Mesenchymal stem cell (in vitro differentiated cells and primary cell): ENCODE measurements at places on chromosomes 11 and 22.

GRCh38 chr11:4433856-4434255 is 15.2 kb upstream of the OR52K2 start:
- no peak for DNase-seq

GRCh38 chr11:12864316-12865156 is 144.6 kb upstream of the RASSF10 start:
- peak; percentile 98 for DNase-seq

- DNase-seq = peak; percentile 77
Observed at GRCh38 chr11:69088676-69089146, 40.0 kb downstream of the TPCN2 start.

DNA sequence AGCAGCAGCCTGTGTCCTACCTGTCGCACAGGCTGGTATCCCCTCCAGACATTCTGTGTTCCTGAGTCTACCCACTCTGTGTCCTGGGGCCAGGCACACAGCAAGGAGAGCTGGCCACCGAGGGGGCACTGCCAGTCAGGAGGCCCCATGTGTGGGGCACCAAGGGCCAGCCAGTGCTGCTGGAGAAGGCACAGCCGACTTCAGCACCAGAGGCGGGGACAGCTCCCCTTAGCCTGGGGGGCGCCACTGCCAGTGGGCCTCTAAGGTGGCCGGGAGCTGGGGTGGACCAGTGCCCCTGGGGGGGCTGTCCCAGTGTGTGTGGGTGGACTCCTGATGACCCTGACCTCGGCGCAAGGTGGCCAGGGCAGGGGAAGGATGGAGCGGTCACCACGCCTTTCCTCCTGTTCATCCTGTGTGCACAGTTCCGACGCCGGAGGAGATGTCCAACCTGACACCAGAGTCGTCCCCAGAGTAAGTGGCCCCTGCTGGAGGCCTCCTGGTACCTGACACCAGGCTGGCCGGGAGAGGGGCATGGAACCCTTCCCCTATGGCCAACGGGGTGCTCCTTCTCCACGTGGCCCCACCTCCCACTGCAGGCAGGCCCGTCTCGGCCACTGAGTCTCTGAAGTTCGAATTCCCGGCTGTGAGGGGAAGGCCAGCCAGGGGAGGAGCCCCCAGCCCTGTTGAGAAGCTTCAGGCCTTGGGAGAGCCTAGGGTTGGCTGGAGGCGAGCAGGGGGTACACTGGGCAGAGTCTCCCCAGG is 35.4 kb downstream of the MOB2 start:
- DNase-seq = no peak

DNA sequence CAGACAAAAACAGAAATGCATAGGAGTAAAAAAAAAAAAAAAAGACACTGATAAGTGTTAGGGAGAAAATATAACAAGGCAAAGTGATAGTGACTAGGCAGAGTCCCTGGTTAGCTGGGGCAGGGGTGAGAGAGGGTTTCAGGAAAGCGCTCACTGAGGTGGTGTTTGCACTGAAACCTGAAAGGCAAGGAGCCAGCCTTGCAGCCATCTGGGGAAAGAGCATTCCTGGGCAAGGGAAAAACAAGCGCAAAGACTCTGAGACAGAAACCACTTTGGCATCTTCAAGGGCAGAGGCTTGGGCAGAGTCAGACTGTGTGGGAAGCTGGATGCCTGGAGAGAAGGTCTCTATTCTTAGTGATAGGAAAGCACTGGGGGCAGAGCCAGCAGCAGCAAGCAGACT is 14.5 kb downstream of the CLMP start:
- no peak for DNase-seq

DNA sequence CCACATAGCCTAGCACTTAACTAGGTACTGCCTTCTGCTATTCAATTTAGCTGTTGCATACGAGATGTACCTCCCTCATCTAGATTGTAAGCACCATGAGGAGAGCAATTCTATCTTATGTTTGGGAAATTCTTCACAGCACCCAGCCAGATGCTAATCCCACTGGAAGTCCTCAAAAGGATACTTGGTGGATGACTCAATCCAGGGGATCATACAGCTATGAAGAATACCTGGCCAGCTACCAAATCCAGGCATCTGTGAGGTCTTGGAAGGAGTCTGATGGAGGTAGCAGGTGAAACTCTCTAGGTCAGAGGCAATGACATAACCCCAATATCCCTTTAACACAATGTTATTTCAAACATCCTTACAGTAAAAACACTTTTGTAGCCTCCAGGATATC is 167.8 kb upstream of the NCAM1 start:
- DNase-seq = no peak

DNA sequence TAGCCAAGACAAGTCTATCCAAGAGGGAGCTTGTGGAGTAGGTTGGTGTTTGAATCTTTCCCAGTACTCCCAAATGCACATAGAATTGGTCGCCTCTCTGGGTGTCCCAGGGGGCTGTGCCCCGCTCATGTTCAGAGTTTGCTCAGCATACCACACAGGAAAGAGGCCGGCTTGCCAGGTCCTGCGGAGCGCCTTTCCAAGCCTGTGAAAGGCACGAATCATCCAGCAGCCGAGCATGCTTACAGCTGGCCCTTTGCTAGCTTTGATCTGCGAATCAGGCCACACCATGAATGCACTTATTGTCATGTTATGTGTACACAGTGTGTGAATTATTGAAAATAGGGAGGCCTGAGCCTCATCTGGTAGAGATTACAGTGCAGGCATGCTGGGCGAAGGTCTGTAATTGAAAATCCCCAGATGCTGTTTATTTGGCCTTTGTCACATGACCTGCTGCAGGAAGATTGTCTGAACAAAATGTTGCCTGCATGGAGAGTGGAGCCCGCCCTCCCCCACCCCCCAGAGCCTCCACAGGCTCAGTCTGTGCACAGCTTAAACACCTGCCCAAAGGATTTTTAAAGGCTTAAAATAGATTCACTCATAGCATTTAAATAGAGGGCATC is 163.3 kb upstream of the RASSF10 start:
- DNase-seq = peak; percentile 87

GRCh38 chr11:129743112-129743815 is 72.4 kb upstream of the TMEM45B start:
- no peak for DNase-seq

DNA sequence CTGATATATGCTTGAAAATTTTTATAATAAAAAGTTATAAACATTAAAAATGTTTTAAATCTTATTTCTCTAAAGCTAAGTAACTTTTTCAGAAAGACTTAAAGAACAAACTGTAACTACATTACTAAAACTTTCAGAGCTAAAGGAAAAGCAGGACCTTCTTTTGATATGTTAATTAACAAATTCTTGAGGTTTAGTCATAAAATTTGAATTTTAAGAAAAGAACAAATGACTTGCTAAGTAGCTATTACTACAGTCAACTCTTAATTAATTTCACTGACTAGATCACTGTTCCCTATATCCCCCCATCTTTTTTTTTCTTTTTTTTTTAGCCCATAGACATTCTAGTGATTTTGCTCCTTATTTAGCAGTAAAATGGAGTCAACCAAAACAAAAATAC is 344.4 kb downstream of the LRRC4C start:
- DNase-seq = no peak

DNA sequence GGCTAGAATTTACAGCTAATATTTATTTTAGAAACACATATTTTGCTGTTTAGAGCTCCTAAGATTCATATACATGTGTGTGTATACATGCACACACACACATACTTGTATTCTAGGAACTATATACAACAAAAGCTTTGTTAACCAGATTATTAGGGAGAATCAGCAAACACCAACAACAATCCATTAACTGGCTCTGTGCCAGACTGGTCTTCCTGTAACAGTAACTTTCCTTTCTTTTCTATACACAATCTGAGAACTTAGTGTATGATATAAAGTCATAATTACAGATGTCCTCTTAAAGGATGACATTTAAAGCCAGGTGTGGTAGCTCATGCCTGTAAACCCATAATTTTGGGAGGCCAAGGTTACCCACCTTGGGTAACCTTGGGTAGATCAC is 49.5 kb upstream of the CLNS1A start:
- no peak for DNase-seq

- DNase-seq = no peak
Observed at GRCh38 chr11:129592191-129592590, 216.5 kb downstream of the BARX2 start.

DNA sequence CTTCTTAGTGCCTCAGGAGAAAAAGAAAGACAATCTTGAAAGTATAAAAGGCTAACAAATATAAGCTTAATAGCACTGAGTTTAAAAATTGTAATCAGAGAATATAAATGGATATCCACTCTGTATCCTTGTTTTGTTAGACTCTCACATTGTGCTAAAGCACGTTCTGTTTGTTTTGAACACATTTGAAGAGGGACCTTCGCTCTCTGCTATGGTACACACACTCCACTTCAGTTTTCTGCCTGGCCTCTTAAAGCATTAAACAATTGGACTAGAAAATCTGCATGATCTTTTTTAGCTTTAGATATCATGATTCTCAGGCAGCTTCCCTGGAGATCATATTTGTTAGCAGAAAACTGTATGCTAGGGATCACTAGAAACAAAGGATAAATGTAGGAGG is 40.3 kb upstream of the PGR start:
- no peak for DNase-seq

DNA sequence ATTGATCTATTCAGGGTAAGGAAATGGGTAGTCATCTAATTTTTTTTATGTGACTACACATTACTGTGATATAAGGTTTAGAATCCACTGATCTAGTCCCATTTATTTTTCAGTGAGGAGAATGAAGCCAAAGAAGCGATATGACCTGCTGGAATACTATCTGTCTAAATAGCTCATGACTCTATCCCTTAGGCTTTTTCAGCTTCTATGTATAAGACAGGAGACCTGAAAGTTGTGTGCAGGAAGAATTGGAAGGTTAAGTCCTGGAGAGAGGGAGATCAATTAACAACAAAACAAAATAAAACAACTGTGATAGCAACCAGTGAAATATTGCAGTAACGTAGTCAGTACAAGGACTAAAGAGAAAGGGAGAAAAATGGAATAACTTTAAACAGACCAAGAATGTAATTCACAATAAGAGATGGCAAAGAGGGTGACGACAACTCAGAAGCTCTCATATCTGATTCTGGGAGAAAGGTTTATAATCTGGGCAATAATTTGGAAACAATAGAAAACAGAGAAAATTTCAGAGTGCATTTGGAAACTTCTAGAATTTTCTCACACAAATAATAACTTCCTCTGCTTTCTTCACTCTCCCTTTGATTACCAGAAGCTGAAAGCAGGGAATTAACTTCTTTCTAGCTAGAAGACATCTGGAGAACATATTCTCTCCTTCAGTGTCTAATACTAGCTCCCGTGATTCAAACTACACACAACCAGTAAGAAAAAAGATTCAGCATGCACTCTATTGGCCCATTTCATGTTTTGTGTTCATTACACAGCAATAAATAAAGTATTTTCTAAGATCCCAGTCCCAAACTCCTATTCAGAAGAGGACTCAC is 19.2 kb upstream of the CASP12 start:
- DNase-seq = no peak

GRCh38 chr11:105589346-105589745 is 20.5 kb upstream of the GRIA4 start:
- DNase-seq = peak; percentile 39

GRCh38 chr11:102783720-102784119 is 3.3 kb upstream of the MMP10 start:
- no peak for DNase-seq

GRCh38 chr22:45572444-45572843 is 69.8 kb downstream of the FBLN1 start:
- no peak for DNase-seq

GRCh38 chr22:31333641-31334040 is 12.5 kb downstream of the PATZ1 start:
- DNase-seq = no peak

- no peak for DNase-seq
Observed at GRCh38 chr22:34427436-34427835, 507.2 kb upstream of the LARGE1 start.

GRCh38 chr11:23310276-23310675 is 450.0 kb upstream of the CCDC179 start:
- peak; percentile 61 for DNase-seq

DNA sequence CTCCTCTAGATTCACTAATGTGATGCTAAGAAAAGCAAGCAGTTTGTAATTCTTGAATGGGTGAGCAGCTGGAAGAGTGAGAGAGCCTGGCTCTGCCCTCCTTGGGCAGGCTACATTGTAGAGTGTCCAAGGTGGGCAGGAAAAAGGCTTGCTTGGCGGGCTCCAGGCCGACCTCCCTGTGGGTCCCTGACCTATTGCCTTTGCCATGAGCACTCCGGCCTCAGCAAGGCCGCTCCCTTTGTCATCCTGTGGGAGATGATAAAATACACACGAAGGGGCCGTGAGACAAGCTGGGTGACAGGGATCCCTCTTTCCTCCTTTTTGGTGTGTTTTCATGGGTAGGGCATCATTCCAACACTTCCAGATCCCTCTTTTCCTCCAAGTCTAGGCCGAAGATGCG is 41.8 kb downstream of the TIMP3 start:
- no peak for DNase-seq

GRCh38 chr22:30695871-30696655 is 1.4 kb downstream of the OSBP2 start:
- DNase-seq = no peak

- DNase-seq = peak; percentile 90
Observed at GRCh38 chr11:130390071-130390758, 38.2 kb downstream of the ADAMTS8 start.

- DNase-seq = no peak
Observed at GRCh38 chr11:3144296-3145205, 20.6 kb downstream of the OSBPL5 start.

DNA sequence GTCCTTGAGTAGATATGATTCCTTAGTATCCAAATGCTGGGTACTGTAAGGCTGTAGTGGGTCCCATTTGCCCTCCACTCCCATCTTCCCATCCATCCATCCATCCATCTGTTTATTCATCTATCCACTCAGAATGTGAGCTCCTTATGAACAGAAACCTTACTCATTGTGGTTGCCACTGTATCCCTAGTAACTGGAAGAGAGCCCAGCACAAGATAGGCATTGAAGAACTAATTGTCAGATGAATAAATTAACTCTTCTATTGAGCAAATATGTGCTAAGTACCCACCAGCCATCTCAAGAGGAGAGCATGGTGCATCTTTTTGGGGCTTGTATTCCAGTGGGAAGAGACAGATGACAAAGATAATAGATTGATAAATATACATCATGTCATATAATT is 86.4 kb upstream of the SEZ6L start:
- no peak for DNase-seq

- no peak for DNase-seq
Observed at GRCh38 chr11:67278939-67279588, 10.0 kb upstream of the ANKRD13D start.

DNA sequence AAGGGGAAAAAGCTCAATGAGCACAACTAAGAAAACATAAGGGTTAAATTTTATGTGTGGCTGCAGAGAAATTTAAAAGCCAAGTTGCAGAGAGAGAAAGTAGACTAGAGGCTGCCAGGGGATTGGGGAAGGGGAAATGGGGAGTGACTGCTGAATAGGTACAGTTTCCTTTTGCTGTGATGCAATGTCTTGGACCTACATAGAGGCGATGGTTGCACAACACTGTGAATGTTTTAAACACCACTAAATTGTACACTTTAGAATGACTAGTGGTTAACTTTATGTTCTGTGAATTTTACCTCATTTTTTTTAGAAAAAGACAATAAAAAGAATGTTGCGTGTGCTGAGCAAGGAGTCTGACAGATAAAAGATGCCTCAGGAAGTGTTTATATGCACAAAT is 36.5 kb downstream of the TENM4 start:
- peak; percentile 12 for DNase-seq

GRCh38 chr22:48099671-48100070 is 1337.2 kb downstream of the TBC1D22A start:
- no peak for DNase-seq
